ENCODE measurements at places on chromosomes 2 and 18. TPM values are rescaled to one million over a fixed set of nuclear protein-coding genes. Genes with fewer than 3 reads are reported as not detected.

DNA sequence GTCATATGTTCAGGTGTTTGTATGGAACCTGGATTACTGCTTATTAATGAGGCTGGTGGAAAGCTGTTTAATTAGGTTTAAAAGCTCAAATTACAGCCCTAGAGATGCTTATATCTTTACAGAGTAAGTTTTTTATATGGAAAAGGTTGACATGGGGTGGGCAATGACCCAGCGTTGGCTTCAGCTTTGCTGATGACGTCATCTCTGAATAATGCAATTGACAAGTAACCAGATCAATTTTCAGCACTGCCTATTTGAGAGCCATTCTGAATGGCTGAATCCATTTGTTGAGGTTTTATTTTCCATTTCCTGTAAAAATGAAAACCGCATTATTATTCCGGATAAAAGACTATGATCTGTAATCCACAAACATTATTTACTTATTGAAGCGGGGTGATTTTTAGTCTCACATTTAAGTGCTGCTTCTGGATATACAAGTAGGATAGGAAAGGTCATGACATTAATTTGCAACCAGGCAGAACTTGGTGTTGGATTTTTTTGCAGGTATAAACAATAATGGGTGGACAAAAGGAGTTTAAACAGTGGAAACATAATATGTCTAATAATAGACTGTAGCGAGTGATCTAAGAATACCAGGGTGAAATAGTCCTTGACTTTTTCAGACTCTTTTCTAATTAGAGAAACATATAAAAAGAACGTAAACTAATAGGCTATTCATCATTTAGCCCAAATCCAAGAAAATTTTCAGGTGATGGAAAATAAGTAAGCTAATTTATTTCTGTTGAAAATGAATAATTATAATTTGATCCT is 2.7 kb downstream of the PPP1R1C start:
- no peak for DNase-seq

GRCh38 chr2:120883607-120884440 is 148.2 kb downstream of the GLI2 start:
- no peak for DNase-seq

DNA sequence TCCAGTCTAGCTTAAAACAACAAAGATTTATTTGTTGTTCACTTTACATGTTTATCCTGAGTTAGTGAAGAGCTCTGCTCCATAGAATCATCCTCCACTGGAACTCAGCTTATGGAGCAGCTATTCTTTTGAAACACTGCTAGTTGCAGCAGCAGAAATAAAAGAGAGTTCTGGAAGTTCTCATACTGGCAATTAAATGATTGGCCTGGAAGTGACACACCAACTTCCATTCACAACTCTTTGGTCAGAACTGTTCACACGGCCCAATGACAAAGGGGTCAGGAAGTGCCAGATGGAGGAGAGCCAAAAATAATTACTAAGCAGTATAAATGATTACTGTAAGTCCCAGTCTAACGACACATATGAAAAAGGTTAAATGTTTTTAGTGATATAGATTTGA is 39.1 kb downstream of the FBXO11 start:
- DNase-seq, result no peak

DNA sequence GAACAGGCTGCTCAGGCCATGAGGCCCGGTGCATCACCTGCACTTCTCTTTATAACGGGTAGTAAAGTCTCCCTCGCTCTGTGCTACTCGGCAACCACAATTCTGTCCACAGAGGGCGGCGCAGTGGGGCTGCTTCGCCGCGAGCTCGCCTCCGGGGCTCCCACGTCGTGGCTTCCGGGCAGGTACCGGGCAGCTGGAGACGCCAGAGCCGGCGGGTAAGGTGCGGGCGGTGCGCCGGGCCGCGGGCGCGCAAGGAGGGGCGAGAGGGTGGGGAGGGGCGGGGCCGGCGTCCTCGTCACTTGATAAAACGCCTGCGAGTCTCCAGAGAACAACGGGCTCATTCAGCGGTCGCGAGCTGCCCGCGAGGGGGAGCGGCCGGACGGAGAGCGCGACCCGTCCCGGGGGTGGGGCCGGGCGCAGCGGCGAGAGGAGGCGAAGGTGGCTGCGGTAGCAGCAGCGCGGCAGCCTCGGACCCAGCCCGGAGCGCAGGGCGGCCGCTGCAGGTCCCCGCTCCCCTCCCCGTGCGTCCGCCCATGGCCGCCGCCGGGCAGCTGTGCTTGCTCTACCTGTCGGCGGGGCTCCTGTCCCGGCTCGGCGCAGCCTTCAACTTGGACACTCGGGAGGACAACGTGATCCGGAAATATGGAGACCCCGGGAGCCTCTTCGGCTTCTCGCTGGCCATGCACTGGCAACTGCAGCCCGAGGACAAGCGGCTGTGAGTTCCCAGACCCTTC is at the start of gene ITGA6:
ITGA6 (plus strand) TSS at position 331 of the 734 bp plus-strand sequence.
- DNase-seq, result no peak

DNA sequence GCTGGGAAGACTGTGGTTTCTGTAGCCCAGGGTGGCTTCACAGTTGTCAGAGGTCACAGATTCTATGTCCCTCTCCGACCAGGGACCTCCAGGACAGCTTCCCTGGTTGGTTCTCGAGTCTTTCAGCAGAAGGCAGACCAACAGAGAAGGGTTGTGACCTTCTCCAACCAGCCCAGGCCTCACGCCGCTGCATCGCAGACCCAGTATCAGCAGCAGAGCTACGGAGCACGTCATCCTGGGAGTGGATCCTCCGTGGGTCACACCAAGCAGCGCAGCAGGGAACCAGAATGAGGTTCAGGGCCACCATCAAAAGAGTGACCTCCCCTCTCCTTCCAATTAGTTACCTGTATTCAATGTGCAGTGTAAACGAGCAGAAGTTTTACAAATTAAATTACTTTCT is 49.3 kb downstream of the ST3GAL5 start:
- DNase-seq, result no peak

DNA sequence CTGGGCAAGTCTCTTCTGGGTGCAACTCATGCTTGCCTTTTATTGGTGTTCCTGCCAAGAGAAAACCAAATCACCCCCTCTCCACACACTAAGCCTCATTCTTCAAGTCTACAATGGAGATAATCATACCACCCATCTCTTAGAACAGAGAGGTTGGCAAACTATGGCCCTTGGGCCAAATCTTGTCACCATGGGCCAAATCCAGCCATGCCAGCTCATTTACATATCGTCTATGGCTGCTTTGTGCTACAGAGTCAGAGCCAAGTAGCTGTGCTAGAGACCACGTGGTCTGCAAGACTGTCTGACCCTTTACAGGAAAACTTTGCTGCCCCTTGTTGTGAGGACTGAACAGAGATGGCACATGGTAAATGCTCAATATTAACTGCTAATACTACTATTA is 270.3 kb upstream of the PARD3B start:
- DNase-seq, result no peak

GRCh38 chr2:17780546-17780945 is 26.6 kb downstream of the GEN1 start:
- no peak for DNase-seq

Gene LYPD6B
- total RNA-seq, result 10.1 TPM
